ENCODE measurements at places on chromosomes 2 and 18.

- no peaks in the 10 kb centered on the region for H3K4me1 ChIP-seq
- peaks cover 27% of the 10 kb centered on the region for H3K36me3 ChIP-seq
- no peaks in the 10 kb centered on the region for H3K27me3 ChIP-seq
- H3K4me3 ChIP-seq = no peak overlapping the region
Observed at GRCh38 chr2:72457801-72458516, 310.3 kb upstream of the CYP26B1 start.

- H3K36me3 ChIP-seq = no peaks in the 10 kb centered on the region
- H3K4me1 ChIP-seq = peaks cover 31% of the 10 kb centered on the region
- H3K27ac ChIP-seq = no peak overlapping the region
- no peak overlapping the region for H3K4me3 ChIP-seq
Observed at GRCh38 chr2:136248242-136248641, 130.3 kb upstream of the CXCR4 start.

- H3K4me1 ChIP-seq = no peaks in the 10 kb centered on the region
- DNase-seq = no peak
- no peaks in the 10 kb centered on the region for H3K36me3 ChIP-seq
- H3K27ac ChIP-seq = no peak overlapping the region
- H3K27me3 ChIP-seq = peaks cover 21% of the 10 kb centered on the region
Observed at GRCh38 chr2:200604571-200605255, 18.9 kb downstream of the AOX1 start.

DNA sequence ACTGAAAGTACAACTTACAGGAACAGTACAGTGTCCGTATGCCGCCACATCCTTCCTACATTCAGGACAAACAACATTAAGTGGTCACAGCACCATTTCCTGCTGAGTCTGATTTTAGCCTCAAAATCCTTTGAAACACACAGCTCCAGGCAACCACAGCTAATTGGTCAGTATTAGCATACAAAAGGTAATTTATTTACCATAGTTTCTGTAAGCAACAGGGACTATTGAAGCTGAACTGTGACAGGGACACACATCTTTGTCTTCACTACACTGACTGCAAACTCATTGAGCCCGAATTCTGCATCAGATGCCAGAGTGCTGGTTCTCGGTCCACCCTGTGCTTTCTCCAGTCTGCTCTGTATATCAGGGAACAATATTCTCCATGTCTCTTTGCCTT lies 151.8 kb downstream of the ST6GAL2 start:
- H3K36me3 ChIP-seq = no peaks in the 10 kb centered on the region
- H3K27me3 ChIP-seq = no peaks in the 10 kb centered on the region
- H3K27ac ChIP-seq = no peak overlapping the region
- no peak overlapping the region for H3K4me3 ChIP-seq
- no peaks in the 10 kb centered on the region for H3K4me1 ChIP-seq
